A549 (cell line): ENCODE measurements at places on chromosomes 16 and 17.

DNA sequence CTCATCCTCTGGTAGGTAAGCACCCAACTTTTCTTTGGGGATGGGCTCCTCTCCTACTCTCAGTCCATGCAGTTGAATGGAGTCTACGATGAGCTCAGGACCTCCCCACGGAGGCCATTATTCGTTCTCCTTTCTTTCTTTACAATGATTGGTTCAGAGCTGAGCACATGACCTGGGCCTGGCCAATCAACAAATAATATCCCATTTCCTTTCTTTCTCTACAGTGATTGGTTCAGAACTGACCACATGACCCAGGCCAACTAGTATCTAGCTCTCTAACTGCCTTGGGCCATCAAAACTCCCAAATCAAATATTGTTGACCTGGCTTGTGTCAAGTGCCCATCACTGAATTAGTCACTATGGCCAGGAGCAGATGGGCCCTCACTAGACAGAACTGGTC, 129.2 kb downstream of the USP31 start:
- peak; percentile 13 for DNase-seq

DNA sequence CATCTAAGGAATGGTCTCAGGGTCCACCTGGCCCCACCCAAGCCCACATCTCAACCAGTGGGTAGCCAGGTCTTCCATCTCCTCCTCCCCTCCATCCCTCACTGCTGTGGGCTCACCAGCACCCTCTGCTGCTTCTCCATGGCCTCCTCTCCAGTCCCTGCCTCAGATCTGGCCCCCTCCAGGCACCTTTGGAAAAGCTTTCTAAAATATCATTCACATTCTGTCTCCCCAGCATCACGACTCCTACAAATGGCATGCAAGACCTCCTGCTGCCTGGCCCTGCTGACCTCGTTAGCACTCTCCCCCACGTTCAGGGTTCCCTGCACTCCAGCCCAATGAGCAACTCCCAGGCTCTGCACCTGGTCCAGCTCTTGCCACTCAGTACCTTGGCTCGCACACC, 13.7 kb downstream of the GLP2R start:
- DNase-seq = peak; percentile 58

DNA sequence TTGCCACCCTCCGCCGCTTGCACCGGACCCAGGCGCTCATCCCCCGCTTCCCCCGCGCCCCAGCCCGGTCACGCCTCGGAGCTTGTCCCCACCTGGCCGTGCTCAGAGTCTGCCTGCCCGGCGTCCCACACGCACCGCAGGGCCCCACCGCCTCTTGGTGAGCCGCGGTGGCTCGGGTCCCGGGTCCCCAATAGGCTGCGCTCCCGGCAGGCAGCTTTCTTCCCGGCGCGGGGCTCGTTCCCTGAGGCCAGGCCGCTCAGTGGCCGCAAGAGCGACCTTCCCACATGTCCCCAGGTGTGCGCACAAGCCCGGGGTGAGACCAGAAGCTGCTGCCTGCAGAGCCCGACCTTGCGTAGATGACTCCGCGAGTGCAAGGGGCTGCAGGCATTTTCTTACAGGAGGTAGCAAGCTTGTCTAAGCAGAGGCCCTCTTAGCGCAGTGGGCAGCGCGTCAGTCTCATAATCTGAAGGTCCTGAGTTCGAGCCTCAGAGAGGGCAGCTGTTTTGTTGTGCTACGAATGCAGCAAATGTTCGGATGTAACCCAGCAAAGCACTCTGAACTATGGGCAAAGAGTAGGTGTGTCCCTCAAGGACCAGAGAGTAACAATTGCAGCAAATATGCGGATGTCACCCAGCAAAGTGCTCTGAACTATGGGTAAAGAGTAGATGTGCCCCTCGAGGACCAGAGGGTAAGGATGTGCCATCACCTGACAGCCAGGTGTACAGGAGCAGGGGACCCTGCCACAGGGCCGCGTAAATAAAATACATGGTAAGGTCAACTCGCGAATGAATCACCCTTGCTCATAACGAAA, 15.6 kb downstream of the TLE7 start:
- peak; percentile 98 for DNase-seq

GRCh38 chr16:79121906-79122305, 478.6 kb downstream of the MAF start:
- DNase-seq = no peak

- no peak for DNase-seq
Observed at GRCh38 chr17:56185491-56186221, 32.4 kb downstream of the ANKFN1 start.

GRCh38 chr16:4389051-4389955, 17.7 kb downstream of the VASN start:
- no peak for DNase-seq

DNA sequence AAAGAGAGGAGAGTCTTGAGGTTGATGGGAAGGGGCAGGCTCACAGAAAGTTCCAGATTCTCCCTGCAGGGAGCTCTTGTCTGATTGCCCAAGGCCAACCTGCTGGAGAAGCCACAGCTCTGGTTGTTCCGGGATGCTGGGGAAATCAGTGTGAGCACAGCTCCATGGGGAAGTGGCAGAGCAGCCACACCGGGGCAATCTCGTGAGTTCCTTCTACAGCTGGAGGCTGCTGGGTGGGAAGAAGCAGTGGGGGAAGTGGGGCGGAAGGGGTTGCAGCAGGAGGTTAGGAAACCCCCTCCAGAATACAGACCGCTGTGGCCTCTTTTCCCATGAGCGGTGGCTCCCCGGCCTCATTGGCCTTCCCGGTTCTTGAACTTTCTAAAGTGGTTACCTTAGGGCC, 34.0 kb downstream of the KIAA0513 start:
- DNase-seq = no peak

DNA sequence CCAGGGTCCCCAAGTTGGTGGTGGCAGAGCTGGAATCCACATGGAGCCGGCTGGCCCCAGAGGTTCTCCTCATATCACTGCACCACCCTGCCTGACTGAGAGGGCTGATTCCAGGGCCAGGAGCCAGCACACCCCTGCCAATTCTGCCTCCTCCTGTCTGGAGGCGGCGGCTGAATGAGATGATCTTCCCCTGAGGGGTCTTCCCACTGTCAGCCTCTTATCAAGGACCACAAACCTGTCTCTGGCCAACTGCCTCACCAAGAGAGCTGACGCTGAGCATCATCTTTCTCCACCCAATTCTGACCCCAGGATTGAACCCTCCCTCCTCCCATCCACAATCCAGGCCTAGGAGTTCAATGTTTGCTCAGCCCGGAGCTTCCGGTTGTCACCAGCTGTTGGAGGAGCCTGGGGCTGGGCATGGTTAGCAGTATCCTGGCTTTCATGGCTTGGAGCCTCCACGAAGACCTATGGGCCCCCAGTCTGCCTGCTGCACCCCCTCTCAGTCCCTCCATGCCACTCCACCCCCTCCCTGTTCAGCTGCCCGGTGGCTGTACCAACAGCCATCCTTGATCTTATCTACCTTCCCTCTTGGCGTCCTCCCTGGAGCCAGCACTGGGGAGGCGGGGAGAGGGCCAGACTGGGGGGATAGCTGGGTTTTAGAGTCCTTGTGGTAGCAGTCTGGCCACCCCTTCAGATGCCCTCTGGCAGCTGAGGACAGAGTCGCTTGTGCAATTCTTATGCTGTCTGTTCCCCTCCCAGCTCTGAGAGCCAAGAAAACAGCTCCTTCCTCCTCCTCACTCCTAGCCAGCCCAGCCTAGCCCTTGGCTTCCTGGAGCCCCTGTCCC, 25.6 kb downstream of the ABCC3 start:
- peak; percentile 95 for DNase-seq
